ENCODE measurements at places on chromosomes 5 and 9.
A peak's percentile ranks its signal among the peaks of the same experiment; 100 is the strongest.

DNA sequence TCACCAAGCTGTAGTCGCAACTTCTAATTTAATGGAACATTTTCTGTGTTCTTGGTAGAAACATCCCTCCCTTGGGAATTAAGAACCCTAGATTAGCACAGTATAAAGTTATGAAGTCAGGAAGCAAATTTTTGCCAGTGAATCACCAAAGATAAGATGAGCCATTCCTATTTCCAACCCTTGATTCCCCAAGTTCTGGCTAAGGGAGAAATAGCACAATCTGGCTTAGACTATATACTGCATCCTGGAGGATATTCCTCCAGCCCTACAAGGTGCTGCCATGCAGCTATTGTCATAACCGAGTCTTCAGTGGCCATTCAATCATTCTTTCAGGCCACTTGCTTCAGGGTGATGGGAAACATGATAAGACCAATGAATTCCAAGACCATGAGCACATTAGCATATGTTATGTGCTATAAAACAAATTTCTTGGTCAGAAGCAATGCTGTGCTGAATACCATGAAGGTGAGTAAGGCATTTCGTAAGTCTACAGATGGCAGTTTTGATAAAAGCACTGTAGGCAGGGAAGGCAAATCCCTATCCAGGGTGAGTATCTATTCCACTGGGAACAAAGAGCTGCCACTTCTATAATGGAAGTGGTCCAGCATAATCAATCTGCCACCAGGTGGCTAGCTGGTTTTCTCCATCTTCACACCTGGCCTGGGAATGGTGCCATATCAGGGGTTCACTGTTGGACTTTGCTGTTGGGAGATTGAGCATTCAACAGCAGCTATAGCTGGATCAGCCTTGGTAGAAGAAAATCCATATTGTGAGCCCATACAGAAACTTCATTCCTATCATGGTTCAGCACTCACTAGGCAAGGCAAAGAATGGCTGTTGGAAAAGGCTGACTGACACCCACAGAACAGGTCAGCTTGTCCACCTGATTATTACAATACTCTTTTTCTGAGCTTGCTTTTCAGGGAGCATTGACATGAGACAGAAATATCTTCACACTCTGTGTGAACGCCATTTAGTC lies 19.6 kb upstream of the ARL15 start:
- DNase-seq, result peak; percentile 96

- DNase-seq, result no peak
Measured at GRCh38 chr9:83466877-83467276, 71.3 kb downstream of the FRMD3 start.

- DNase-seq, result no peak
Measured at GRCh38 chr9:126549246-126550006, 64.3 kb upstream of the LMX1B start.

DNA sequence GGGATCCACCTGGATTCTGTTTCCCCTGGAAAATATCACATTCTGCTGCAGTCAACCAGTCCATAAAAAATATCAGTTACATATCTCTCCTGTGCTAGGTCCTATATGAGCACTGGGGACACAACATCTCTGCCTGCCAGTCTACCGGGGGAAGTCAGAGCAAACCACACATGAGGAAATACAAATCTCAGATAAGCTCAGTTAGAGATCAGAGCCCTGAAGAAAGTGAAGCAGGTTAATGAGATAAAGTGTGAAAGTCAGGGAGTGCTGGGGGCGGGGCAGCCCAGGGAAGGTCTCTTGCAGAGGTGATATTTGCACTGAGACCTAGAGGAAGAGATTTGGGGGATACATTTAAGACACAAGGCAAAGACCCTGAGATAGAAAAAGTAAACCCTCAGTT lies 67.8 kb upstream of the SLC1A1 start:
- no peak for DNase-seq
